ENCODE measurements at places on chromosomes 2 and 18. TPM values are rescaled to one million over a fixed set of nuclear protein-coding genes. Genes with fewer than 3 reads are reported as not detected.

- DNase-seq = peak; percentile 12
Measured at GRCh38 chr2:12397854-12398253, 318.9 kb upstream of the TRIB2 start.

- DNase-seq = no peak
Measured at GRCh38 chr2:150122871-150123613, 364.4 kb downstream of the RND3 start.

GRCh38 chr2:171325886-171326585 lies 107.8 kb downstream of the METTL8 start:
- DNase-seq = no peak

DNA sequence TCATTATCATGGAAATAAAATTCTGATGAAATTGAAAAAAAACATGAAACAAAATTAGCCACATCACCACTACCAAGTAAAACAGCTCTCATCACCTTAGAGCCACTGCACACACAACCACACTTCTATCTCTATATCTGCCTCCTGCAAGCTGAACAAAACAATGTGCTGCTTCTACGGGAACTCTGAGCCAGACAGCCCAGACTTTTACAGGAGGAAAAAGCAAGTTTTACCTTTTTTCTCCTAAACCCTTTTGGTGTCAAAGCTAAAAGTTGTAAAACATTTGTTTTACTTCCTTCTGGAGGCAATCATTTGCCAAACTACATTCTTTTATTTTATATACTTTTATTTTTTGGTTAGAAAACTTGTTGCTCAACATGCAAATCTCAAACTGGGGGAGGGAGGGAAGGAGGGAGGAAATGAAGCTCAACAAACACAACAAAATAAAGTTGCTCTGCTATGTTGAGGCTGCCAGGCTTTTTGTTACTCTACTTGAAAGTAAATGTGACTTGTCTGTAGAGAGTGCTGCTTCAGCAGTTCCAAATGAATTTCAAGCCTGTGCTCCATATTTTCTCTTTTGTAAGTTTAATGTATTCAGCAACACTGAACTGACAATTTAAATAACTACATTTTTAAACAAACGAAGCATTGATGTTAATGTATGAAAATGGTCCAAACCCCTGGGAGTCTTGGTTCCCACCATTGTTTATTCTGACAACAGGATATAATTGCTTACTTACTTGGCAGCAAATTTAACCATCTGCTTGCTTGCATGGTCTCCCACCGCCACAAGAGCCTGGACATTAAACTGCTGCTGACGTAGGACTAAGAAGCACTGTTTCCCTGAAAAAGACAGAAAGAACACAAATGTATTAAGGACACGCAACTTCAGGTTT lies 24.5 kb downstream of the DARS1 start:
- DNase-seq = peak; percentile 37

DNA sequence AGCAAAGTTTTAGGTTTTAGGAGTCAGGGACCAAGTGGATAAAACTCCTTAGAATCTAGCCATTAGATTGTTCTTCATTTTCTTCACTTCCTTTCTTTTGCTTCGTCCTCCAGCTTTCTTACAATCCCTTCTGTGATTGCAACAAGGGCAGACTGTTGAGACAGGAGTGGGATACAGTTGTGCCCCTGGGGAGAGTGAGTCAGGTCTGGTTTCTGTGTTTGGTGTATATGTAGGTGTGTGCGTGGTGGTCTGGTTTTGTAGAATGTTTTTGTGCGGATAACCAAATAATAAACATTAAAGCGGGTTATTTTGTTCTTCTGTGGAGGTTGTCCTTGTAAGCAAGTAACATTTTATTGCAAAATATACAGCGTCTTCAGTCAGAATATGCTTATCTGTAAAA lies 7.3 kb downstream of the INSIG2 start:
- DNase-seq = no peak

DNA sequence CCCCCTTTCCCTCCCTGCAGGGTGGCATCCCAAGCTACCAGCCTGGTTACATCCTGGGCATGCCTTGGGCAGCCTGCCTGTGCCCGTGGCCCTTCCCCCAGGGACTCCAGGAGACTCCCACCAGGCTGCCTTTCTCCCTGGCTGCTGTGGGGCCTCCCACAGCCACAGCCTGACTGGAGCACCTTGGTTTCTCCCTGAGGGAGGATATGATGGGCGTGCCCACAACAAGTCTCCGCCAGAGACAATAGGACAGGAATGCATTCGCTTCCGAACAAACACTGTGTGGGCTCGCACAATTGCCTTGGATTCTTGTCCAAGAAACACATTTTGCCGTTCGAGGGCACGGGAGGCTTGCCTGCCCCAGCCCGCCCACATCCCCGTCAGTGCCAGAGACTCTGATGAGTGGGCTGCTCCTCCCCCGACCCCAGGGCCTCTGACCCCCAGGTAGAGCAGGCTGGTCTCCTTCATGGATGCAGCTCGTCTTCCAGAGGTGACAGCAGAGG lies 102.1 kb downstream of the SMAD7 start:
- no peak for DNase-seq

DNA sequence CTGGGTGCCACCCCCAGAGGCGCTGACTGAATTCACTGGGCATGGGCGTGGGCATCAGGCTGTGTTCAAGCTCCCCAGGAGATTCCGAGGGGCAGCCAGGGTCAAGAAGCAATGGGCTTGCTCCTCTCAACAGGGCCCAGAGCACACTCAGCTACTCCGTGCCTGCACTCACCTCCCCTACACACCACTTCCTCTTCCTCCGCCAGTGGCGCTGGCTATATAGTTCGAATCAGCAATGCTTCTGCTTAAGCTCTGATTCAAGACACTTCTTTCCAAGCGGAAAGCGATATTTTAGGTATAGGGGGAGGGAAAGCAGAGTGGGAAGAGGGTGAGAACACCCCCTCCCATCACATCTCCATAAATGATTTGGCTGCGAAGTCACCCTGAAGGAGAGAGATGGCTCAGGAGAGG lies 42.1 kb downstream of the CRACDL start:
- no peak for DNase-seq

GRCh38 chr18:27062802-27063201 lies 122.3 kb downstream of the CHST9 start:
- no peak for DNase-seq

DNA sequence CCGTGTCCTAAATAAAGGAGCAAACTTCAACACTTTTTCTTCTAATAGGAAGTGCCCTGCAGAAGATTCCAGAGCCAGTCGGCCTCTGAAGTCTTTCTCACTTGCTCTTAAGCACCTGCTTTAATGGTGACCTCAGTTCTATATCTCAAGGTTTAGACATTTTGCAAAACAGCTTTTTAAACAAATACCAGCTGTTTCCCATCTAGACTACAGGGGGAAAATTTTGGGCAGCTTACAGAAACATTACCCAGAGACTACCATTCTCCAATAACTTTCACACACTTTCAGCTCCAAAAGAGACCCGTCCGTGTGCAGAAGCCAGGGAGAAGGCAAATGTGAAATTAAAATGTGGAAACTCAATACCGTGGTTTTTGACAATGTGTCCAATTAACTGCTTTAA lies 285.3 kb upstream of the CCDC68 start:
- DNase-seq = no peak

DNA sequence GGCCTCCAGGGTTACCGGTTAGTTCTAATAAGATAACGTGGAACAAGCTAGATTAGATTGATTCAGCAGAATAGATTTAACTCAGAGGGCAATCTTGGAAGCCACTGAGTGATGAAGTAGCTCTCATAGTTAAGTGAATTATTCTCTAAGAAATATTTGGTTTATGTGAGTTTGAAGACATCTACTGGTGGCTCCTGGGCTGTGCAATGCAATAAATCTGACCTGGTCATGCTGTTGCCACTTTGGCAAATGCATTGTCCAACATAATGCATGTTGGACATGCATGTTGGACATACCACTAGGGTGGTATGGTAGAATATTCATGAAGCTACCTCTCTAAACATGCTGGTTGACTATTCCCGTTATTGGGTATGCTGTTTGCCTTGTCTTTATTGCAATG lies 493.7 kb upstream of the VRK2 start:
- no peak for DNase-seq

DNA sequence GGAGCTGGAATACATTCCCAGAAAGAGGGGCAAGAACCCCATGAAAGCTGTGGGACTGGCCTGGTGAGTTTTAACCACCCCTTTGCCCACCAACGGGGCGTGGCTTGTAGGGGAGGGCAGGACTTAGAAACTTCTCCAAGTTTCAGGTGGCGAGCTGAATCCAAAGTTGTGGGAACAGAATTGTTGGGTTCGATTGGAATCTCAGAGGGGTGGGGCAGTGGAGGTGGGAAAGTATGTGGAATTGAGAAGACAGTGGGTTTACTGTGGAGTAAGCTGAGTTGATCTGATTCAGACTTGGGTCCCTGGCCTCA lies 1.1 kb downstream of the PNKD start:
- DNase-seq = no peak

GRCh38 chr18:61272793-61273192 lies 60.4 kb upstream of the CDH20 start:
- DNase-seq = no peak

DNA sequence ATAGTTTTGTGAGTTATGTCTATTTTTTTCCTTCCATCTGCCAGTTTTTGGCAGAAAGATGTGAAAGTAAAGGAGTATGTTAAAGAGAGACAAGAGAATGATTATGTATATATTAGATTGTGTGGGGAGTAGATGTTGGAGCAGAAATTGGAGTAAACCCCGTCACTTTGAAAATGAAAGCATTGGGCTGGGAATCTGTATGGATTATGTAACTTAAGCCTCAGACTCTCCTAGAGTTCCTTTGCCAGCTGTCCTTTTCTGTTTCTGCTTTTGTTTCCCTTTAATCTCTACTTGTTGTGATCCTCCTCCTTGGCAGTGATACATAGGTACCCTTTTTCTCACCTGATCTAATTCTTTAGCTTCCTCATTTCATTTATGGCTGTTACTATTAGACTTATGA lies 19.2 kb downstream of the CCDC138 start:
- DNase-seq = no peak

GRCh38 chr2:233418761-233419546 lies 64.7 kb downstream of the DGKD start:
- peak; percentile 72 for DNase-seq

DNA sequence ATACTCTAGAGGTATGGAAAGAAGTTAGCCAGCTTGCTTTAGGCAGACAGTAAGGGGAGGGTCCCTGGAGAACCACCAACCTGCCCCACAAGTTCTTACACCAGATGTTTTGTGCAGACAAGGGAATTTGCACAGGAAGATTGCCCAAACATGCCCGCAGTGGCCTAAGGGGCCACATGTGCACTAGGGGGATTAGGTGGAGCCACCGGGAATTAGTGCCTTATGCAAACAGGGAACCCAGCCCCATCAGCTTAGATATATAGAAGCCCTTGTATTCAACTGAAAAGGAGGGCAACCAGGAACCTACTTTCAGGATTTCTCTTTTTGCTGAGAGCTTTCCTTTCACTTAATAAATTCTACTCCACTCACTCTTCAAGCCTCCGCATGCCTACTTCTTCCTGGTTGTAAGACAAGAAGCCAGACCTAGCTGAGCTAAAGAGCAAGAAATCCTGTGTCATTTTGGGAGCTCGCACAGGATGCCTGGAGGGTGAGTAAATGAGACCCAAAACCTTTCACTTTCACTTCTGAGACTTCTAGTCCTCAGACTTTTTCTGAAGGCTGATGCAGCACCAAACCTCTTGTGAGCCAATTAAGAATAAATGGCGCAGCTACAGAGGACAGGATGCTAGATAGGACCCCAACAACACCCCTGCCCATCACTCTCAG lies 146.3 kb downstream of the GCA start:
- DNase-seq = peak; percentile 27

DNA sequence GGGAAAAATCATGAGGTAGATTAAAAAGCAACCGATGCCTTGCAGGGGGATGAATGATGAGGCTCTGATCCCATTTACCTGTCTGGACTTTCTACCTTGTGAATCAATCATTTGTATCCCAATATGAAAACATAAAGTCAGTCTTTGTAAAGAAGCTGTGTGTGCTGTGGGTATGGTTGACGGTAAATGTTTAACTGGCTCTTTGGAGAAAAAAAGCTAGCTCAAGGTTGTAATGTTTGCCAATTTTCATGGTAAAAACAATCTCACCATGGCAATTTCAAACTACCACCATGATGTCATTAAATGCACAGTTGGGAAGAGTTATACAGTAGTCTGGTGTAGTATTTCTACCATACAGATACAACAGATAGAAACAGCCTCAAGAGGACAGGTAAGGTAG lies 14.6 kb downstream of the TTR start:
- no peak for DNase-seq

GRCh38 chr2:98883780-98884211 lies 52.2 kb downstream of the CRACDL start:
- no peak for DNase-seq

- no peak for DNase-seq
Measured at GRCh38 chr18:65754121-65754520, 3.3 kb downstream of the CDH7 start.

DNA sequence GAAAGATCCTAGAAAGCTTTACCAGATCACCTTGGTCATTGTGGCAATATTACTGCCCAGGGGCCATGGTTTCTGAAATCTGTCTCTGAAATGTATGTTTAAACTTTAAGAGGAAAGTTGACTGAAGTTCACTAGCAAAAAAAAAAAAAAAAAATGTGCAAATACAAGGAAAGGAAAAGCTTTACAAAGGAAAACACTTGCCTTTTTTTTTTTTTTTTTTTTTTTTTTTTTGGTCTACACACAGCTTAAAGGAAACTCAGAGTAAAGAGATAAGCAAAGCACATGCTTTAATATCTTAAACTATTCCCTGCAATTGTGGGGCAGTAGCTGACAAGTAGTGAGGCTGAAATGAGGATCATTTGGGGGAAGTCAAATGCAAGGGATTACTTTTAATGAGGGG lies 174.2 kb upstream of the EPAS1 start:
- DNase-seq = no peak

DNA sequence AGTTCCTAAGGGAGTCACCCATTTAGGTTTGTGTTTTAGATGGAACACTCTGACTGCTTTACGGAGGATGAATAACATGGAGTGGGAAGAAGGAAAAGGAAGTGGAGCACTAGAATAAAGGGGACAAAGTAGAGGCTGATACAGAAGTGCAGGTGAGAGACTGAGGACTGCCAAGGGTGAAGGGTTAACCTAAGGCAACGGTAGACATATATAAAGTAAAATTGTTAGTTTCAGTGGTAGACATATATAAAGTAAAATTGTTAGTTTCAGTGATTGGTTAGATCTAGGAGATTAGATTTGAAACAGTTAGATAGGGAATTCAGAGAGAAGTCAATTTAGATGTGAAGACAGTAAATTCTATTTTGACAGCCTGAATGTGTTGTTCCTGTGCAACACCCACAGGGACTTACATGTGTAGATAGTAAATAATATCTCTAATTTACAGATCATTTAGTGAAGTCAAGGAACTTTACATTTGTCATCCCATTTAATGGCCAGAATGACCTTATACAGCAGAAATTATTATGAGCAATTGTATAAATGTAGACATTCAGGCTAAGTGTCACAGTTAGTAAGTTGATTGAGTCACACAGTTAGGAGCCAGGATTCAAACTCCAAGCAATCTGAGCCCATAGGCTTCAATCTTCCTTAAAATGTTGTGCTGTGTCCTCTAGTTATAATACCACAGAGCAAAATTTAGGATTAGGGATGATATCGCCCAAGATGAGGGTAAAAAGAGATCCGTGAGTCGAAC lies 270.8 kb upstream of the UBE2E3 start:
- no peak for DNase-seq

HSBP1L1 gene
- total RNA-seq = 8.8 TPM

AQP12A gene
- not detected for total RNA-seq

HJURP gene
- total RNA-seq = 102 TPM

ATIC gene
- total RNA-seq = 256 TPM

ESPNL gene
- total RNA-seq = 0.14 TPM

DSG1 gene
- not detected for total RNA-seq

FHOD3 gene
- not detected for total RNA-seq

CERS6 gene
- 9.2 TPM for total RNA-seq

SKOR2 gene
- total RNA-seq = not detected

LCT gene
- 0.05 TPM for total RNA-seq

KIAA2012 gene
- total RNA-seq = not detected

PFN4 gene
- total RNA-seq = 0.40 TPM

CTAGE1 gene
- total RNA-seq = not detected
